ENCODE measurements at places on chromosomes 7 and 10.
A peak's percentile ranks its signal among the peaks of the same experiment; 100 is the strongest.

DNA sequence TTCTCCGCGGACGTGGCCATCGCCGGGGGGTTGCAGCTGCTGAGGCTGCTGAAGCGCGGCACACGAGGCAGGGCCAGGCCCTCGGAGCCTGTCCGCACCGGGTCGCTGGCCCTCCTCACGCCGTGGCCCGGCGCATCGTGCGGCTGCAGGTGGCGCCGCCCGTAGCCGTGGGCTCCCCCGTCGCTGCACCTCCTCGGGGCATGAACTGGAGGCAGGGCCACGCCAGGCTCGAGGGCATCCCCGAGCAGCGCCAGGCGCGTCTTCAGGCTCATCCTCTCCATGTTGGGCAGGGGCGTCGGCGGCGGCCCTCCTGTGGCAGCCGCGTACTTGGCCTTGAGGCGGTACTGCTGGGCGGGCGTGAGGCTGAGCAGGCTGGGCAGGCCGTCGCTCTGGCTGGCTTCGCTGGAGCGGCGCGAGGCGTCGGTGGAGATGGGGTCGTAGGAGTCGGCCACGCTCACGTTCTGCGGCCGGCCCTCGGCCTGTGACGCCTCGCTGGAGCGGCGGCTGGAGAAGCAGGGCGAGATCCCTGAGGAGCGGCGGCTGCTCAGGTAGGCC lies 263.1 kb upstream of the INHBA start:
- no peak for DNase-seq

DNA sequence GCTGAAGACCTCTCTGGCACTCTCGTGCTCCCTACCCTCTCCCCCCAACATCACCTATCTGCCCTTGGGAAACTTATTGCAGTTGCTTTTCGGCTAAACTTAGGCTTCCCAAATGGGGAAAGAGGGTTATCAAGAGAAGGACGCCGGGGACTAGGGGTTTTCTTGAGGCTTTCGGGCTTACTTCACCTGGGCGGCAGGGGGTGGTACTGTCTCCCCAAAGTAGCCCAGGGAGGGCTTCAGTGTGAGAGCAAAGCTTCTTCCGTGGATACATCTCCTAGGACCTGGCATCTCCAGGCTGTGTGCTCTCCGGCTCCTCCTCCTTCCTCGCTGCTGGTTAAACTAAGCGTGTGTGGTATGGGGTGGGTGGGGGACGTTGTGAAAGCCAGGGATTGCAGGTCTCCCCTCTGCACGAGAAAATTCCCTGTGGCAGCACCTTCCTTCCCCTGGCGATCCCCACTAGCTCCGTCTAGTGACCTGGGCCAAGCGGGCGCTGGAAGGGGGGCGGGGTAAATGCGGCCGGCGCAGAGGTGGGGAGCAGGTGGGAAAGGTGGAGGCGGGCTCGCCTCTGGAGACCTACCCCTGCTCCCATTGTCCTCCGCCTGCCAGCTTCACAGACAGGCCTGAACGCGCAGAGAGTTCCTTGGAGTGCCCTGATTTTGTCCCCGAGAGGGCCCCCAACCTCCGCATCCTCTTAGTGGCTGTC lies 1.1 kb downstream of the PLXDC2 start:
- peak; percentile 35 for DNase-seq

- no peak for DNase-seq
These were observed 19.8 kb upstream of the ATE1 start for GRCh38 chr10:121947343-121948330.

DNA sequence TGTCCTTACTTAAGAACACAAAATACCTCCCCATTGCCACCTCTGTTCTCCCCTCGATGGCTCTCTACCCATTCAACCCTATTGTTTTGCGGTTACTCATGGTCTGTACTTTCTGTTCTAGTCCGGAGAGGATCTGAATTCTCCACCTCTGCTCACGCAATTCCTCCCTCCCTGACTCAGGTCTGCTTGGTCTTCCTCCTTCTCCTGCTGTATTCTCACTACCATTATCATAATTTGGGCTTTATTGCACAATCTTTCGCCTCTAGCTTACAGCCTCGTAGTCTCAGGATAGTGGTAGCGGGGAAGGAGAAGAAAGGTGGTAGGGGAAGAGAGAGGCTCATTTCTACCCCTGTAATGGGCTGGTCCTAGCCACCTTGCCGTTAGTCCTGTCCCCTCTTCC lies 35.4 kb upstream of the FAM180A start:
- DNase-seq: no peak

DNA sequence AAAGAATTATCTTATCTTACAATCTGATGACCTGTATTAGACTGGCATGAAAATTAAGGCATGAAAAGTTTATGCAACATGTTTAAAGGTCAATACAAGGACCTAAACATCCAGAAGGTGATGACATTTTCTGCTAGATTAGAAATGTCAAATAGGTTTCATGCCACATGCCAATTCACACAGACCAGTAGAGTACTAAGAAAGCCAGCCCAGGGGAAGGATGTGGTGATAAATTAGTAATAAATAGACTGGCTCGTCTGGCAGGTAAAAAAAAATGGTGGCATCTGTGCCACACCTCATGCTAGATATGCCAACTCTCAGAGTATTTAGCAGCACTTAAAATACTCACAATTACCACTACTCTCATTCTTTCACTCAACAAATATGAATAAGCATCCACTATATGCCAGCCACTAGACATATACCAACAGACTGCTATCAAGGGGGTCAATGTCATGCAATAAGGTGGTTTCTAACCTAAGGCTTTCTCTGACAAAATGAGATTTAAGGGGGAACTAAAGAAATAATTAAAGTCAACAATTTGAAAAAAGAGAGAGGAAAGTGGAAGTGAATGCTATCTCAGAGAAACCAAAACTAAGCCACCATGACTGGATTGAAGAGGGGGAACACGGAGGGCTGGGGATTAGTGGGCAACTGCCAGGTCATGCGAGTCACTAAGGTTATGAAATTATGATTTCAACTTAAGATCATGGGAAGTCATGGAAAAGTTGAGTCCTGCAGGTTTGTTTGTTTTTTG lies 83.5 kb downstream of the SGMS1 start:
- DNase-seq: no peak

DNA sequence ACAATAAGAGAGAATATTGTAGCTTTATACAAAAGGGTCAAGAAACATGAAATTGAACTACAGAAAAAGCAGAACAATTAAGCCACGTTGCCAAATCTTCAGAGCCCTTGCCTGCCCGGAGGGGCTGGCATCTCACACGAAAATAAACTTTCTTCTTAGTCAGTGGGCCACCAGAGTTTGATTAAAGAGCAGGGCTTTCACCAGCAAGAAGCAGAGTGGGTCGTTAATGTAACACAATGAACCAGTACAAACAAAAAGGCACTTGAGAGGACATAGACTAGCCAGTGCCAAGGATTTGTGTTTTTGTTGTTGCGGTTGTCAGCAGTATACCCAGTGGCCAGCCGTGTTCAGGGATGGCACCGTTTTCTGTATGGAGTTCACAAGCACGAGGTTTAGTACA lies 155.4 kb downstream of the NRP1 start:
- no peak for DNase-seq

DNA sequence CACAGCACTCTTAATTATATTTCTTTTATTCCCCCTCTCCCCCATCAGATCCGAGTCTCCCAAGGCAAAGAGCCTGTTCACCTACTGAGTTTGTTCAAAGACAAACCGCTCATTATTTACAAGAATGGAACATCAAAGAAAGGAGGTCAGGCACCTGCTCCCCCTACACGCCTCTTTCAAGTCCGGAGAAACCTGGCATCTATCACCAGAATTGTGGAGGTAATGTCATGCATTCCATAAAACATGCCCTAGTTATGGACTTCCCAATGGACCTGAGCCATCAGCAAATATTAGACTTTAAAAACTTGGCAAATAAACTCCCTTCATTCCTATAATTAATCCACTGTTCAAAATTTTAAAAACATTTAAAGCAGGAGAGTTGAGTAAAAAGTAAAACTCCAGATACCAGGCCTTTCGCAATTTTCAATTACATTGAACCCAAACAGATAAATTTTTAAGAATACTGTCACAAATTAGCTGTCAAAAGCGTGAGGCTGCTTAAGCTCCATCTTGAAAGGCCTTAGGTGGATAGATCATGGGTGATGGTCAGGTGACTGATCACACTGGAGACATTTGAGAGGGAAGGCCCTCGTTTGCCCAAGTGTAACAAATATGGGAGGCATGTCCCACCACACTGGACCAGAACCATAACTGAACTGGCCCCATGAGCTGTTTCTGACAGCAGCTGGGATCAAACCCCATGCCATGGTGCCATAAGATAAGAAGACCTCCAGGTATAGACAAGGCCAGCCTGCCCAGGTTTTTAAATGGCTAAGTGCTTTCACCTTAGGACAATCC lies 46.9 kb upstream of the ARL4A start:
- no peak for DNase-seq

Measured in iPS-NIHi11 (cell line).